ENCODE measurements at places on chromosomes 12 and 14. TPM values are rescaled to one million over a fixed set of nuclear protein-coding genes. Genes with fewer than 3 reads are reported as not detected.

DNA sequence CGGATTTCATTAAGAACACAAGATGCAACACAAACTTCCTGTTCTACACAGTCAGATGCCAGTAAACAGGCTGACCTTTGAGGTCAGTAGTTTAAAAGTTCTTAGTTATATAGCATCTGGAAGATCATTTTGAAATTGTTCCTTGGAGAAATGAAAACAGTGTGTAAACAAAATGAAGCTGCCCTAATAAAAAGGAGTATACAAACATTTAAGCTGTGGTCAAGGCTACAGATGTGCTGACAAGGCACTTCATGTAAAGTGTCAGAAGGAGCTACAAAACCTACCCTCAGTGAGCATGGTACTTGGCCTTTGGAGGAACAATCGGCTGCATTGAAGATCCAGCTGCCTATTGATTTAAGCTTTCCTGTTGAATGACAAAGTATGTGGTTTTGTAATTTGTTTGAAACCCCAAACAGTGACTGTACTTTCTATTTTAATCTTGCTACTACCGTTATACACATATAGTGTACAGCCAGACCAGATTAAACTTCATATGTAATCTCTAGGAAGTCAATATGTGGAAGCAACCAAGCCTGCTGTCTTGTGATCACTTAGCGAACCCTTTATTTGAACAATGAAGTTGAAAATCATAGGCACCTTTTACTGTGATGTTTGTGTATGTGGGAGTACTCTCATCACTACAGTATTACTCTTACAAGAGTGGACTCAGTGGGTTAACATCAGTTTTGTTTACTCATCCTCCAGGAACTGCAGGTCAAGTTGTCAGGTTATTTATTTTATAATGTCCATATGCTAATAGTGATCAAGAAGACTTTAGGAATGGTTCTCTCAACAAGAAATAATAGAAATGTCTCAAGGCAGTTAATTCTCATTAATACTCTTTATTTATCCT is 13.5 kb downstream of the PTGER2 start:
- no peak for DNase-seq

DNA sequence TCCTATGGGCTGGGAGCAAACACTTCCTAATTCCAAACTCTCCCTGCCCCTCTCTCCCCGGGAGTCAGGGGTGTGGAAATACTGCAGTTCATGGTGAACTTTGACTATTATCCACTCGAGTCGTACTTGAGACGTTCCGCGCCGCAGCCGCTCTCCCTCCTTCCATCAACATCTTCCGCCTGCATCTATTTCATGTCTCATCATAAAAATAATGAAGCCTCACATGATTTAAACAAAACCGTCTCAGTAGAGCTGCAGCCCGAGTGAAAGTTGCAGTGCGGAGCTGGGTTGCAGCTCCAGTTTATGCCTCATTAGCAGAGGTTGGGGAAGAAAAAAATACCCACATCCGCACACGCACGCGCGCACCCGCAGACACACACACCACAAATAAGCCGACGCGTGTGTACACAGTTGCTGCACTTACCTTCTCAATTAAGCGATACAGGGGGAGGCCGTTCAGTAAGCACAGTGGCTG is 283 bp downstream of the LMO3 start:
- no peak for DNase-seq

DNA sequence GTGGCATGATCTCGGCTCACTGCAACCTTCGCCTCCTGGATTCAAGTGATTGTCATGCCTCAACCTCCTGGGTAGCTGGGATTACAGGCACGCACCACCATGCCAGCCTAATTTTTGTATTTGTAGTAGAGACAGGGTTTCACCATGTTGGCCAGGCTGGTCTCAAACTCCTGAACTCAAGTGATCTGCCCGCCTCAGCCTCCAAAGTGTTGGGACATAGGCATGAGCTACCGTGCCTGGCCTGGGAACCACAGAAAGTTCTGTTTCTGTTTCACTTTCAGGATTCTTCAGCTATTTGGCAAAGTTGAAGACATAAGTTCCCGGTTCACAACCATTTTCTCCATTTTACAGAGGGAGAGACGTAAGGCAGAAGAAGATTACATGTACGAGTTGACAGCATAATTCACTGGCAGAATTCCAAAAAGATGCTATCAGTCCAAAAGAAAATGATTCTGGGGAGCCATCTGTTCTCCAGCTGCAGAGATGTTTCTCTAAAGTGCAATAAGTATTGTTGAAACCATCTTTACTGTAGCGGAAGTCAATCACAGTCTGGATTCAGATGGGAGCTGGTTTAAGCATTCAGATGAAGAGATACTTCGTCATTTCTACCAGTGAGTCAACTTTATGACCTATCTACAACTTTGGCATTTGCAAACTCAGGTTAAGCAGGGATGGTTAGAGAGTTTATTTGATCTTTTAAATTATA is 8.1 kb upstream of the RNF34 start:
- peak; percentile 66 for DNase-seq

DNA sequence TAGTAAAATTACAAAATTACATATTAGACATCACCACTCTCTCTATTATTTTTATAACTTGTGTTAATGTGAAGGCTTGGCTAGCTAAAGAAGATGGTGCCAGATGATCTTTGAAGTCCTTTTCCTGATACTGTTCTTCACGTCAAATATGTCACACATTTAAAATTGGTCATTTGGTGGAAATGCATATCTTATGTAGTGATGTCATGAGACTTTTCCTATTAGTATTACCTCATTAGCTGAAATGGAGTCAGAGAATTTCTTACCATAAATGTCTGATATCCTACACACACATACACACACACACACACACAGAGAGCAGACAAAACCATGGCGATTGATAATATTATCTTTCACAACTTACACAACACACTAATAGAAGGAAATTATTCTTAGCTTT is 124.8 kb upstream of the PTPRB start:
- DNase-seq: no peak

DNA sequence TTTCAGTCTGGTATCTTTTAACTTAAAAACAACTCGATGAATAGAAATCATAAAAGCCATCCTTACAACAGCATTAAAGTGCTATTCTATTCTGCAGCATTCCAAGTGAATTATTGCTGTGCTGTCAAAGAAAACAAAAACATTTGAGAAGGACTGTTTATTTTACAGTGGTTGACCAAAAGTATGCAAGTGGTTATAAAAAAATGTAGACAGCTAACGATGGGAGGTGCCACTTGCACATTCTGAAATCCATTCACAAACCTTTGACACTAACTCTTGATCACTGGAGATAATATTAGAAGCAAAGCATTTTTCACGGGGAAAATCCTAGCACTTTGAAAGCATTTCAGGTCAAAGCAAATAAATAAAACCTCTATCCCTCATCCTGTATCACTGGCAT is 55.6 kb downstream of the HMGA2 start:
- no peak for DNase-seq

DNA sequence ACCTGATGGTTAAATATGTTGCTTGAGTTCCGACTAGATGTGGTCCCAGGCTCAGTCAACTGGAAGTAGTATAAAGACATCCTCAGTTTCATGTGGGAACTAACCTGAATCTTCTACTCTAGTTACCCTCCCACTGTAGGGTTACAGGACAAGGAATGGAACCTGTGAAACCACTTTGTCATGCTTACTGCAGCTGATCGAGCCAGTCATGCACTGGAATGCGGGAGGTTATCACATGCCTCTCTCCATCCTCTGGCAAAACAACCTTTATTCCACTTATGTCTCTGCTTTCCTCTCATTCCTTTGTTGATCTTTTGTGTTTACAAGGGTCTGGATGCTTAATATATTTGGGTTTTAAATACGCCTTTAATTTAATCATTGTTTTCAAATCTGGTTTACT is 111.9 kb upstream of the DDHD1 start:
- no peak for DNase-seq

- DNase-seq: no peak
Observed at GRCh38 chr12:90246688-90247087, 538.0 kb upstream of the ATP2B1 start.

DNA sequence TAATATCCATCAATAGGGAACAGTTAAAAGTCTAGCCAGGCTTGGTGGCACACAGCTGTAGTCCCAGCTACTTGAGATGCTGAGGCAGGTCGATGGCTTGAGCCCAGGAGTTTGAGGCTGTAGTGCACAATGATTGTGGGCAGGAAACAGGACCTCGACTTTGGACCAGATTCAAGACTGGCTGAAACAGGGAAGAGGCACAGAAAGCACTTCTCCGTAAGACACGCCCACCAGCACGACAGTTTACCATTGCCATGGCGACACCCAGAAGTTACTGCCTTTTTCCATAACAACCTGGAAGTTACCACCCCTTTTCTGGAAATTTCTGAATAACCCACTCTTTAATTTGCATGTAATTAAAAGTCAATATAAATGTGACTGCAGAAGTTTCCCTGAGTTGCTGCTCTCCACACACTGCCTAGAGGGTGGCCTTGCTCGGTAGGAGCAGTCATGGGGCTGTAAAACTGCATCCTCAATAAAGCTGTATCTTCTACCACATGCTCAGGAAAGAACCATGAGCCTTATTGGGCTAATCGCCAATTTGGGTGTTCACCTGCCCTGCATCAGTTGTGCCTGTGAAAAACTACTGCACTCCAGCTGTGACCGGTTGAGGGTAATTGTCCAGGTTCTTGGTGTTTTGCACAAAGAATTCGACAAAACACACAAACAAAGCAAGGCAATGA is 4.6 kb upstream of the LRRC23 start:
- DNase-seq: peak; percentile 47

GRCh38 chr12:25189656-25190055 is 5.3 kb downstream of the DNAI7 start:
- DNase-seq: no peak

GRCh38 chr12:132049442-132049841 is 94.7 kb downstream of the DDX51 start:
- DNase-seq: no peak

GRCh38 chr12:53602176-53602864 is 23.9 kb downstream of the ATF7 start:
- no peak for DNase-seq

- DNase-seq: no peak
Observed at GRCh38 chr12:64819816-64820402, 4.5 kb upstream of the TBC1D30 start.

DNA sequence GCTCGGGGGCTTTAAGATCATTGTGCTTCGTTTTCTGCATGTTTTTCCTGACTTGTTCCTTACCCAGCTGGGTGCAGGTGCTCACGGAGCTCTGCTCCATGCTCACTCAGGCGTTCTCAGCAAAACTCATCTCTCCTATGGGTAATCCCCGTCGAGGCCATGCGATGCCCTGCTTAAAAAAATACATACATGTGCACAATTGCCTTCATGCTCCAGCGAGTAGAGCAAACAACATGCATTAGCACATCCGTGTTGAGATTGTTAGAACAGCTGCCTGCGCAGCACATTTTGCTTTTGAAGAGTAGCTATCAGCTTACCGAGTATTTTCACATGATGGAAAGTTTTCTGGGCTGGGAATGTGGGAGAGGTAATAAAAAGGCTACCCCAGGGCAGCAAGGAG is 16.2 kb downstream of the AACS start:
- DNase-seq: no peak

- no peak for DNase-seq
Observed at GRCh38 chr14:92991536-92991935, 68.6 kb downstream of the CHGA start.

GRCh38 chr12:53213348-53213747 is 6.3 kb upstream of the ITGB7 start:
- peak; percentile 89 for DNase-seq

DNA sequence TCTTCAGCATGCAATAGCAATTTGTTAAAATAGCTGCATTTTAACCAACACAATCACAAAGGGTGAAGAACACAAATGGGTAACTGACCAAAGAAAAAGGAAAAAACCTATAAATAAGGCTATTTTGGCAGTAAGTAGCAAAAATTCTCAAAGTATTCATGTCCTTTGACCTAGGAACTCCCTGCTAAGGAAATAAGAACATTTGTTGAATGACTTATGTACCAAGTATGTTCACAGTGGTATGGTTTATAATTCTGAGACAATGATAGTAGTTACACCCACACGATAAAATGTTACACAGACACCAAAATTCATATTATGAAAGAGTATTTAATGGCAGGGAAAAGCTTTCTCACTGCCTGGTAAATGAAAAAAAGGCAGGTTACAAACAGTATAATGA is 16.9 kb downstream of the CCDC88C start:
- DNase-seq: no peak

DNA sequence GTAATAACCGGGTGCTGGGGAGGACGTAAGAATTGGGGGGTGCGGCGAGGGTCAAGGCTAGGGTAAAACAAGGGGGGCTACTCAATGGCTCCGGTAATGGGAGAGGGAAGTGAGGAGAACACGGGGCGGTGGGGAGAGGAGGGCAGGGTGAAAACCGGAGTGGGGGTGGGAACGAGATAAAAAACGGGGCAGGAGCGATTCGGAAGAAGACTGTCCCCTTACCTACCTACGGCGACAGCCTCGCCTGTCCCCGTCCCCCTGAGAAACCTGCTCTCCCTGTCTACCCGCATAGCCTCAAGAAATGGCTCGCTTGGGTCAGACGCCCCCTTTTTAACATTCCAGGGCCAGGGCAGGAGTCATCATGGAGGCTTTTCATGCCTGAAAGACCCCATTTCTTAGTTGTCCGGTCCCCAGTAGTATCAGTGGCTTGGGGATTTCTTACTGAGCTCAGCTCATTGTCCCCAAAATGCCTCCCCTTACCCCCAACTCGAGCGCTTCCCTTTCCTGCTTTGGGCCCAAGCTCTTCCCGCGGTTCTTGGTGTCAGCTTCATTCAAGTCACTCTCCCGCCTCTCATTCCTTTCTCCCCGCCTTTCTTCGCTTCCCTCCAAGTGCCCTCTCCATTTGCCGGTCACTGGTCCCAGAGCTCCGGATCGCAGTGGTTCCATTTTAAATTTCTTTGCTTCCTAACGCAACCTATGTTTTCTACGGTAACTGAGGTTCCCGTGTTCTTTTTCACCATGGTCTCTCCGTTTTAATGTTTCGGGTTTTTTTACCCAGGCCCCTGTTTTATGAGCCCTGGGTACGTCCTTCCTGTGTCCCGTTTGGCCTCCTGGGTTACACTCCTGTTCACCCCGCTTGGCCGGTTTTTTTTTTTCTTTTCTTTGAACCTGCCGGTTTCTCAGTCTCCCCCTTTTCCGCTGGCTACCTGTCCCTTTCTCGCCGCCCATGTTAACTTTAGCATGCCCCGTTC is 1.2 kb upstream of the WSB2 start:
- peak; percentile 35 for DNase-seq

Gene SCNN1A
- total RNA-seq: 0.17 TPM

Gene ETFBKMT
- total RNA-seq: 1.3 TPM

Gene TMEM30B
- total RNA-seq: 1.6 TPM

Gene SRGAP1
- total RNA-seq: 0.10 TPM

Gene TAS2R42
- total RNA-seq: not detected
